ENCODE measurements at places on chromosomes 12 and 14.
A peak's percentile ranks its signal among the peaks of the same experiment; 100 is the strongest.

DNA sequence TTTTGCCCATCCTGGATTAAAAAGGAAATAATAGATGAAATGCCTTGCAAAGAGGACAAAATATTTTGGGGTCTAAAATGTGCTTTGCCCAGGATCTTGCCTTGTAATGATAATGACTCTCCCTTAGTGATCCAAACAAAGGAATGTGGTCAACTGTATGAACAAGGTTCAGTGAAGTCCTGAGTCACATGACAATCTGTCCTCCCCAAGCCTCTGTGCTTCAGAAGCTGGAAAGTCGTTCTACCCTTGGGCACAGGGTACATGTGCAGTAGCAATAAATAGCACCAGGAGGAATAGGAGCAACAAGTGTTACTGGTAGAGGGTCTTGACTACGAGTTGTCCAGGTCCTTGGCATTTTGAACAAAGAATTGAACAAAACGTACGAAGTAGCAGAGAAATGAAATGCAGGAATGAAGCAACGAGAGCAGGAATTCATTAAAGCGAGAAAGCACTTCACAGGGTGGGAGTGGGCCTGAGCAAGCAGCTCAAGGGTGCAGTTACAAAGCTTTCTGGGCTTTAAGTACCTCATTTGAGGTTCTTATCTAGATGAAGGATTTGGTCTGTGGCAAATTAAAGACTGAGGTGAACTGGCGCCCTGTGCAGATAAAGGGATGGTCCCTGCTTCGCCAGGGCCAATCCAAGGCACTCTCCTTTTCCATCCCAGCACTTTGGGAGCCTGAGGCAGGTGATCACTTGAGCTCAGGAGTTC lies 65.8 kb downstream of the RESF1 start:
- DNase-seq, result no peak

GRCh38 chr12:8941691-8942478 lies 7.6 kb downstream of the M6PR start:
- DNase-seq, result no peak

- no peak for DNase-seq
These were observed 16.2 kb downstream of the VPS33A start for GRCh38 chr12:122250047-122250446.

DNA sequence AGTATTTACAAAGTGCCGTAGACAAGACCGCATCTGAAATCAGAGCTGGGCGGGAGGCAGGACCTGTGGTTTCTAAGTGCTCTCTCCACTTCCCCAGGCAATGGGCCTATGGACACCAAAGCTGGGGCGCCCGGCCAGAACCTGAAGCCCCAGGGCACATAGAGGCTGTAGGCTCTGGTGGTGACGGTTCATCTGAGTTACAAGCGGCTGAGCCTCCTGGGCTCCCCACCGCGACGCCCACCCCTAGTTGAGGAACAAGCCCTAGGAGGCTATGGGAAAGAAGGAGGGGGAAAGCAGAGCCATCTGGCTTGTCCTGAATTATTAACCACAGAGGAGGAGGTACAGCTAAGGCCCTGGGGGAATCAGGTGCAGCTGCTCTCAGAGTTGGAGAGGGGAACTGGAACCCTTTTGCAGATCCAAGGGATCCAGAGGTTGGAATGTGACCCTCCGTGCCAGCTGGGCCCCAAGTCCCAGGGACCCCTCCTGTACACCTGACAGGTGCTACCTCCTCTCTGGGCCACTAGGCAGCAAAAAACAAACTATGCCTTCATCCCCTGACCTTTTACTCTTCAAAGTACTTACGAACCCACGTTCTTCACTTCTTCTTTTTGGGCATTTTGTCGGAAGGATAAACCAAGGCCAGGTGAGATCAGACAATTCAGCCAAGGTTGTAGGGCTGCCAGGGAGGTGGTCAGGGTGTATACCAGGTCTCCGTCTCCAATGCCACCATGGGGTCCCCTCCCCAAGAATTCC lies 77.2 kb downstream of the ARL6IP4 start:
- no peak for DNase-seq

DNA sequence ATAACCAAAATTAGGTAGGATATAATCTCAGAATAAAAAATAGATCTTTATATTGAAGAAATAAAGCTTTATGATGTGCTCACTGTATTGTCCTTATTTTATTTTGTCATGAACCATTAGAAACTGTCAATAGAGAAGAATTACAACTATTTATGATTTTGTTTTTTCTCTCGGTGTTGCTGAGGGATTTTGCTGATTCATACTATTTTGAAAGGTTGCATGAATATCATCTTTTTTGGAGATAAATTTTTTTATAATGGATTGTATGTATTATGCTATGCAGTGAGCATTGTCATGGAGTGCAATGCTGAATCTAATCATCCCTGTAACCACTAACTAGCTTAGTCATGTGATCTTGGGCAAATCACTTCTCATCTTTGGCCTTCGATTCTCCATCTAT lies 15.0 kb downstream of the SLC39A9 start:
- DNase-seq, result no peak

DNA sequence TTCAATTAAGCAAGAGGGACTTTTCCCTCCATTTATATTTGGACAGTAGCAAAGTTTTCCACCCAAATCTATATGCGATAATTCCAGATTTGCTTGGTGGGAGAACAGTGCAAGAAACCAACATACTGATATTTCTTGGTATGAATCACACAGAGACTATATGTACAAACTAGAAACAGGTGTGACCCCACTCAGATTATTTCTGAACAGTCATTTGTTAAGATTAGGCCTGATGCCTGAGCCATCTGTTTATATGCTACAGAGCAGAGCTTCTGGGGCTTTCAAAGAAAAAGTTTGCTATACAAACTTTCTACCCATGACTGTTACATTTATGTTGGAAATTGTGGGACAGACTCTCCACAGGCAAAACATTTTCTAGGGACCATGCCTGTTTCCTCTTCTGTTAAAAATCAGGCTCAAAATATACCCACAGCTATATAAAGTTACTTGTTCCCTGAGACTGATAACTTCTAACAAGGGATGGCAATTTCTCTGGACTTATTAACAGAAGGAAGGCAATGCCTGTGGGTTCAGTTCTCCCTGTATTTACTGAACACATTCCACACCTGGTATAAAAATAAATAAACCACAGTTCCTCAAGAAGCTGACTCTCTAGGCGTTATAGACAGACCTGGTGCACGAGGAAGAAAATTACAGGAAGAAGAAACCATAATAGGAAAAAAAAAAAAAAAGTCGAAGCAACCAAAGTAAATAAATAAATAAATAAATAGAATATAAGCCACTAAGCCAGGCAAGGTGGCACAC lies 8.0 kb downstream of the PTPN21 start:
- DNase-seq, result no peak

DNA sequence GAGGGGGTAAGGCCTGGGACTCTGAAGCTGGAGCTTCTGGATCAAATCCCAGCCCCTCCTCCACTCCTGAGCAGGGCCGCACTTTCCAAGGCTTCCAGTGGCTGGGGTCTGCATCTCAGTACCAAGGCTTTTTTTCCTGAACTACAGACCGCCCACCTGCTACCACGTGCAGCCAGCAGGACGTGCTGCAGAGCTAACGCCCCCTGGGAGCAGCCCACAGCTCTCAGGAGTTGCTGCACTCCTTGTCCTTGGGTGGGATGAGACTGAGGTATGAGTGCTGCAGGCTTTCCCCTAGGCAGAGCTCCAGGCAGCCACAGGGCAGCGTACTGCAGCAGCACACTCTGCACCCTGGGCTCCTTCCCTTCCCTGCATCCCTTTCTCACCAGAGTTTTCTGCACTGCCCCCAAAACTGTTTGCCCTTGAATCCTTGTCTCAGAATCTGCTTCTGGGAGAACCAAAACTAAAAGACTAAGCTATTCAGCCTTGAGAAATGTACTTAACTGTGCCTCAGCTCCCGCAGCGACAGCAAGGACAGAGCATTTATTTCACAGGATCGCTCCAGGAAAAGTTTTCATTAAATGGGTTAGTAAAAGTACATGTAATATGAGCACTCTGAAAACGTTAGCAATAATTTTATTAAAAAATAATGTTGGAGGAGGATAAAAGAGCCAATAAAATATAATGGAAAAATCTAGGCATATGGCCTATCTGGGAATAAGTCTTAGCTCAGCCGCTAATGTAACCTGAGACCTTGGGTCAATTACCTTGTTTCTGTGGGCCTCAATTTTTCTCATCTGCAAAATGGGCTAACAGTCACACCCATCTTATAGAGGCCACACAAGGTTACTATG lies 25.5 kb downstream of the RBM19 start:
- no peak for DNase-seq

GRCh38 chr12:122876731-122877130 lies 19.2 kb downstream of the VPS37B start:
- no peak for DNase-seq

DNA sequence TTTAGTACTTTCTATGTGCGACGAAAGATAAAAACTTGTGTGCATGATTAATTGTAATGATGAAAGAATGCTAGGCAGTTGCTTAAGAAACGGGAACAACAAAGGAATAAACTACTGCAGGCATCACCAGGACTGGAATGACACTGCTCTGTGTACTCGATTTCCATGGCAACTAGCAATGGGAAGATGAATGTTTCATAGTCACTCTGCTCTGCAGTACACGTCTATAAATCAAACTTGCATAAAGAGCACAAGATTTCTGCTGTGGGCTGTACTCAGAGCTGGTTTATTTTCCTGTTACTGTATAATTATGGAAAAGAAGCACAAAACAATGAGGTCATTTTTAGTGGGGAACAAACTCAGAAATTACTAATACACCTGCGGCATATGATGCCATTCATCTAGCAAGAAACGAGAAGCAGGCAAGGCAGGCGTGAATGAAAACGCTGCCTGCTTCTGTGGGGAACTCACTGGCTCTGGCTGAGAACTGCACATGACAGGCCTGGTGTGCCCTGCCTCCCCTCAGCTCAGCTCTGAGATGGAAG lies 41.8 kb downstream of the EFCAB11 start:
- peak; percentile 58 for DNase-seq

- no peak for DNase-seq
These were observed 46.9 kb upstream of the CHPT1 start for GRCh38 chr12:101650346-101651117.

GRCh38 chr12:90631591-90632212 lies 323.3 kb downstream of the CCER1 start:
- no peak for DNase-seq

GRCh38 chr14:21543963-21544362 lies 17.8 kb upstream of the SALL2 start:
- no peak for DNase-seq

GRCh38 chr12:40942326-40942725 lies 245.8 kb upstream of the PDZRN4 start:
- no peak for DNase-seq

DNA sequence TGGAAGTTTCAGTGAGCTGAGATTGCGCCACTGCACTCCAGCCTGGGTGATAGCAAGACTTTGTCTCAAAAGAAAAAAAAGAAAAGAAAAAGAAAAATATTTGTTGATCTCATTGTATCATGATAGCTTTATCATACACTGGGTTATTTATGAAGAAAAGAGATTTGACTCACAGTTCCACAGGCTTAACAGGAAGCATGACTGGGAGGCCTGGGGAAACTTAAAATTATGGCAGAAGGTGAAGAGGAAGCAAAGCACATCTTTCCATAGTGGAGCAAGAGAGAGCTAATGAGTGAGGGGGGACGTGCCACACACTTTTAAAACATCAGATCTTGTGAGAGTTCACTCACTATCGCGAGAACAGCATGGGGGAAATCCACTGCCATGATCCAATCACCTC lies 72.7 kb upstream of the FUT8 start:
- DNase-seq, result no peak

- no peak for DNase-seq
These were observed 102.0 kb downstream of the PRIMA1 start for GRCh38 chr14:93686268-93686667.

DNA sequence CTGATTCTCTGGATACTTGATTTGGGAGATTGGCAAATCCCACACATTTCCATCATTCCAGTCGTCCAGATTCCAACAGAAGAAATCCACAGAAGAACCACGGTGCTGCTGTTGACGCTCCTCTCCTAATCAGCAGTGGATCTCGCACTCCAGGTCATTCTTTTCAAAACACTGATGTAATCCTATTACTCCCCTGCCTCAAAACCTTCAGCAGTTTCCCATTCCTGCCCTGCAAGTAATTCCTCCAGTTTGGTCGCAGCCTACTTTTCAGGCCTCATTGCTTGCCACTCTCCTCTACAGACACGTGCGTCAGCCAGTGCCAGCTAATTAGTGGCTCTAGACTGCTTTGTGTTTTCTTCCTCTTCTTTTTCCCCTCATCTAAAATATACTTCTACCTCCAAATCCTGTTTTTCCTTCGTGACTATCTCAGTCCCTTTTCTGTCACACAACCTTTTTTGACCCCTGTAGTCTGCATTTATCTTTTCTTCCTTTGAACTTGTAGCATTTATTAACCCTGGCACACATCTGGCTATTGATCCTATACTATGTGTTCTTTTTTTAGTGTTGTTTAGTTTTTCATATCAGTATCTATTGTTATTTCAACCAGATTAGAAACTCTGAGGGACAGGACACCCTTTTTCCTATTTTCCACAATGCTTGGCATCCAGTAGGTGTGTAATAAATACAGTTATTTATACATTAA lies 36.8 kb downstream of the PRORP start:
- no peak for DNase-seq

GRCh38 chr12:127592245-127592644 lies 674.7 kb upstream of the TMEM132C start:
- DNase-seq, result no peak

GRCh38 chr14:43765474-43765873 lies 741.6 kb downstream of the FSCB start:
- DNase-seq, result no peak

DNA sequence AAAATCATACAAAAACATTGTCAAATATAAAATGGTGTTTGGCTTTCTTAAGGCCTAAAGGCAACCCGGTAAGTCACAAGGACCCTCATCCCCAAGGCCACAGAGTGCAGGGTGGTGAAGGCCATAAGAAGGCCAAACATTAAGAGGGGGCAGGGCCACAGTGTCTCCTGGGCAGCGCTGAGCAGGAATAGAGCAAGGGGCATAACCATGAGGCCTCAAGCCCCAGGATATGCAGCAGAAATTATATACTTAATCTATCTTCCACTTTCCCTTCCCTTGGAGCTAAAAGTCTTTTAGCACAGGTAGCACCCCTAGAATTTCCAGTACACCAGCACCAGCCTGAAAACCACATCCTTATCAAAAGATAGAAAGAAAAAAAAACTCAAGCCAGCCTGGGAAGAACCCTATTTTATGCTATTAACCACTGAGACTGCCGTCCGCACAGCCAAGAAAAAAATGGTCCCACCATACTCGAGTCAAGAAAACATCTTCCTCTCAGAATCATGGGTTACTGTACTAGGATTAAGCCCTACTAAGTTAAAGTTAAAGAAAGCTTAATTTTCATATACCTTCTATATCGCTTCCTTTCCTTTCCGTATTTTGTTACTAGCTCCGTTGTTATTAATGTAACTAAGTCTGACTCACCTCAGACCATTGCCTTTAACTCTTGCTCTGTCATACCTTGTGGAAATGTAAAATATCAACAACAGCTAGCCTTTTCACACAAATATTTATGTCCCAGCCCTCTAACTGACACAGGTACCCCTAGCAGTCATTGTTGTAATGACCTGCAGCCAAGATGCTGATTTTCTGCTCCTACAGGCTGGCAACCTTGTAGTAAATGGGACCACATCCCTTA lies 20.1 kb downstream of the KLRK1 start:
- no peak for DNase-seq

- no peak for DNase-seq
These were observed 1.3 kb downstream of the LRP1-AS start for GRCh38 chr12:57146092-57146491.
